ENCODE measurements at places on chromosomes 5 and 9. TPM values are rescaled to one million over a fixed set of nuclear protein-coding genes. Genes with fewer than 3 reads are reported as not detected.
A peak's percentile ranks its signal among the peaks of the same experiment; 100 is the strongest.

Gene STC2
- total RNA-seq = 2.0 TPM

Gene ARL14EPL
- not detected for total RNA-seq

Gene TAF11L10
- total RNA-seq = not detected

Gene SLC36A2
- total RNA-seq = 0.75 TPM

- no peak for DNase-seq
- no peaks in the 10 kb centered on the region for H3K36me3 ChIP-seq
- H3K27me3 ChIP-seq = no peaks in the 10 kb centered on the region
- H3K4me3 ChIP-seq = no peak overlapping the region
- no peak overlapping the region for H3K27ac ChIP-seq
These were observed 205.7 kb downstream of the NTRK2 start for GRCh38 chr9:84875193-84875592.

DNA sequence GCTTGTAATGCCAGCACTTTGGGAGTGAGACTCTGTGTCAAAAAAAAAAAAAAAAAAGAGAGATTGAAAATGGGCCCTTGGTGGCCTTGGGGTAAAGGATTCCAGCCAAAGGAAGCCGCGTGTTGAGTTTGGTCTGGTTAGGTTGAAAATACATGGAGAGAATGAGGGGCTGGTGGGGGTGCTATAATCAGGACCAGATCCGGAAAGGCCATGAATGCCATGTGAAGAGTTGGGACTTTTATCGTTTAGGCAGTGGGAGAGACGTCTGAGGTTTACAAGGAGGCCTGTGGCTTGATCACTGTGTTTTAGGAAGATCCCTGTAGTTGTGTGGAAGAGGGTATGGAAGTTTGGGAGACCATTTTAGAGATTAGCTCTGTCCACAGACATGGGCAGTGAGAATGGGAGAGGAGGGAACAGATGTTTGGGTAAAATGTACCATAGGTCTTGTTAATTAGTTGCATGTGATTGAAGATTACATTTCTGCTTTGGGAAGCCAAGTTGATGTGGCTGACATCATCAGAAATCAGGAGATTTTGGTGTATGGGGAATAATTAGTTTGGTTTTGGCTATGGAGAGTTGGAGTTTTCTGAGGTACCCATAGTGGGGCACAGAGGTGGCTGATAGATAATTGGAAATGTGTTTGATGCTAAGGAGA is 3.5 kb downstream of the MSANTD3 start:
- H3K4me3 ChIP-seq = no peak overlapping the region
- H3K27ac ChIP-seq = no peak overlapping the region
- no peaks in the 10 kb centered on the region for H3K36me3 ChIP-seq
- no peaks in the 10 kb centered on the region for H3K27me3 ChIP-seq
- DNase-seq = no peak

Gene SHLD3
- not detected for total RNA-seq

DNA sequence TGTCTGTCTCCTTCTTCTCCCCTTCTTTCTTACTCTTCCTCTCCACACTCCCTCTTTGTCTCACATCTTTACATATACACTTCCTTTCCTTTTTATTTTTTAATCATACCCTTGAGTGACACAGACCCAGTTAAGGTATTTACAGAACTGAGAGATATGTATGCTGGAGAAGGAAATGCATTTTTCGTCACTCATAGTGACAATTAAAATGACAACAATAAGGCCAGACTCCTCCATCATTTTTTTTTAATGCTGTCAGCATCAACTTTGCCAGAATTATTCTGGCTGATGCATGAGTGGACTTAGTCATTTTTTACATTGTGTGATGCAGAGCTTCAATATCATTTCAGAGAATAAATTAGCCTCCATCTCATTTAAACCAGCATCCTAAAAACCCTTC is 272.9 kb downstream of the TMEM38B start:
- H3K36me3 ChIP-seq = no peaks in the 10 kb centered on the region
- H3K4me1 ChIP-seq = no peaks in the 10 kb centered on the region
- no peak overlapping the region for H3K27ac ChIP-seq
- DNase-seq = no peak

GRCh38 chr9:5195463-5195862 is 10.0 kb upstream of the INSL6 start:
- H3K4me3 ChIP-seq = no peak overlapping the region
- DNase-seq = no peak
- no peaks in the 10 kb centered on the region for H3K27me3 ChIP-seq
- H3K27ac ChIP-seq = no peak overlapping the region
- H3K36me3 ChIP-seq = no peaks in the 10 kb centered on the region
- no peaks in the 10 kb centered on the region for H3K4me1 ChIP-seq

Gene SPATA31D4
- not detected for total RNA-seq

Gene PCDHB15
- 2.9 TPM for total RNA-seq

GRCh38 chr5:3590161-3590966 is 5.3 kb upstream of the IRX1 start:
- no peak overlapping the region for H3K27ac ChIP-seq
- peaks cover 14% of the 10 kb centered on the region for H3K27me3 ChIP-seq
- DNase-seq = no peak
- no peaks in the 10 kb centered on the region for H3K36me3 ChIP-seq
- peak overlapping the region; percentile 63 for H3K4me3 ChIP-seq
- H3K4me1 ChIP-seq = no peaks in the 10 kb centered on the region

DNA sequence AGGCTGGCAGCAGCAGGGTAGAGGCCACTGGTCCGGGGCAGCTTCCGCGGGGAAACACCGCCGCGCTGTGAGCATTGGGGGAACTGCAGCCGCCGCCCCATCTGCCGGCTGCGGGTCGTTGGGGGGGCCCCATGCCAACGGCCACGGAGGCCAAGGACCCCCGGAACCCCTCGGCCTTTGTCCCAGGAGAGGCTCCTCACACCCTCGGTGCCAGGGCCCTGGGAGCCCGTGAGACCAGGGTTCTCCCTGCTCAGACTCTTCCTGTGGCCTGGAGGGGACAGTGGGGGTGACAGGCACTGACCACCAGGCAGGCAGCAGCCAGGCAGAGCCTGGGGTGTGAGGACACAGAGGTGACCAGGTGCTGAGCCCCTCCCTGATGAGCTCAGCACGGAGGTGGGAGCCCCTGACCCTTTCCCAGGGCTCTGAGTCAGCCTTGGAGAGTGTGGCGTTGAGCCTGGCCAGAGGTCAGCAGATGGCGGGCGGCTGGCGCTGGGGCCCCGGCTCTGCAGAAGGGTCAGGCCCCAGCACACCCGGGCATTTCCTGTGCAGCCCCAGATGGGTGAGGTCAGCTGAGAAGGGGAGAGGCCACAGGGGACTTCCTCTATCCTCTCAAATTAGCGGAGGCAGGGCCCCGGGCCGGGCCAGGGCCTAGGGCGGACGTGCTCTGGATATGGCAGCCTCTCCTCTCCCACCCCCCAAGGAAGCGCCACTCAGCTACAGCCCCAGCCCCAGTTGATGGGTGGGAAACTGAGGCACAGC is 17.9 kb upstream of the EGFL7 start:
- peak overlapping the region; percentile 36 for H3K4me3 ChIP-seq
- no peaks in the 10 kb centered on the region for H3K36me3 ChIP-seq

DNA sequence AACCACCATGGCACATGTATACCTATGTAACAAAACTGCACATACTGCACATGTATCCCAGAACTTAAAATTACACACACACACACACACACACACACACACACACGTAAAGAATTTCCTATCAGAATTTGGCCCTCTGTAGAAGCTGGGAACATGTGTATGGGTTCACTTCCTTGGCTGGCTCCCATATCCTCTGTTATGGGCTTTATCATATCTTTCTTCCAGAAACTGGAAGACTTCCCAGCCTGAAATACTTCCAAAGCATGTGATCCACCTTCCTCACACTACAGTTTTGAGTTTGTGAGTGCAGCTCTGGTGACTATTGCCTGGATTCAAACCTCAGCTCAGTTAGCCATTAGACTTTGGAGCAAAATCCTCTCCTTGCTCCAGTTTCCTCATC is 78.6 kb upstream of the GDNF start:
- DNase-seq = no peak
- H3K4me1 ChIP-seq = no peaks in the 10 kb centered on the region
- H3K27me3 ChIP-seq = no peaks in the 10 kb centered on the region

- H3K27me3 ChIP-seq = no peaks in the 10 kb centered on the region
- H3K36me3 ChIP-seq = no peaks in the 10 kb centered on the region
- H3K4me1 ChIP-seq = peaks cover 19% of the 10 kb centered on the region
- H3K4me3 ChIP-seq = no peak overlapping the region
- no peak overlapping the region for H3K27ac ChIP-seq
- no peak for DNase-seq
These were observed 36.4 kb downstream of the SNX30 start for GRCh38 chr9:112786829-112787520.

- no peaks in the 10 kb centered on the region for H3K27me3 ChIP-seq
- no peak overlapping the region for H3K27ac ChIP-seq
- H3K36me3 ChIP-seq = peaks cover 99% of the 10 kb centered on the region
- no peaks in the 10 kb centered on the region for H3K4me1 ChIP-seq
These were observed 7.1 kb downstream of the BRD9 start for GRCh38 chr5:885529-885928.

DNA sequence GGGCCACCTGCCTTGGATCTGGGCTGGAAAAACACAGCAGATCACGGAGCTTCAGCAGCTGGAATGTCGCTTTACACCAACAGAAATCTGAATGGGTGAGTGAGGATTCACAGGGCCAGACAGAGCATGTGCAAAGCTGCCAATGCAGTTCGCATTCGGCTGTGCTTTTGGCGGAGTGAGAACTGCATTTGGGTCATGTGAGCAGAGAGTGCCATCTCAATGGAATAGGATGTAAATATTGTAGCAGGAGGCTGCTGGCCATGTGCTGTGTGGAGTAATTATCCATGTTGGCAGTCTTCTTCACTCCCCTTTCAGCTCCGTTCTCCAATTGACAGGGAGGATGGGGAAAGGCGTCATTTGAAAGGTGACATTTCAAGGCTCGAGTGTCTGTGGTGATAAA is at the start of gene ANKRD55:
Gene ANKRD55 (minus strand): TSS at position 101 of the 400 bp plus-strand sequence. CDS start 417 bp downstream, outside the sequence.
- DNase-seq = no peak
- H3K27ac ChIP-seq = no peak within 1 kb of the TSS
- H3K36me3 ChIP-seq = no peaks in the 10 kb centered on the region
- H3K4me1 ChIP-seq = no peaks in the 10 kb centered on the region

Gene ITK
- 0.43 TPM for total RNA-seq

Gene PTRH1
- total RNA-seq = 5.4 TPM

DNA sequence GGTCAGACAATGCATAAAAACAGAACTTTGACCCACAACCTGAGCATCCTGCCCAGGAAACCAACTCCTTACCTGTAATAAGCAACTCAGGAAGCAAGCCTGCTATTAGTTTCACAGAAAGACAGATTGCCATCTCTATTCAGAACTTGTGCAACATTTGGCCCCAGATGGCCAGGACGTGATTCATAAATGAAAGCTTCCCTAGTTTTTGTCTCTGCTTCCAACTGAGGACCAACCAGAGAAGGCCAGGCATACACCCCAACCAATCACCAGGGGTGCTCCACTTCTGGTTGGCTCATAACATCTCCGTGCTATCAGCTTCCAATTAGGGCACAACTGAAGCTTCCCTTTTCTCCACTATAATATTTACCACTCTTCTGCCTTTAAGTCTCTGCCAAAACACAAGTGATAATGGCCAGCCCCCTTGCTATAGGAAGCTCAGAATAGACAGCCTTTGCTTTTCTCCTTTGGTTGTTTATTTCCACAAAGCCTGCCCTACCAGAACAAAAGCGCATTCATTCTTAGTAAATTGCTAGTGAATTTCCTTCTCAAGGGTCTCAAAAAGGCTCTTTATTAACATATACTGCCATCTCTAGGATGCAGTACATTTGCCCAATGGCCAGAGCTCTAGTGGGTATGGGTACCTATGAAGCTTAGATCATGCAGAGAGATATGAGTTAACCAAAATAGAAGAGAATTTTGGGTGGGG is 289.7 kb upstream of the DAP start:
- no peak for DNase-seq
- no peaks in the 10 kb centered on the region for H3K36me3 ChIP-seq
- H3K27me3 ChIP-seq = no peaks in the 10 kb centered on the region
- H3K4me1 ChIP-seq = no peaks in the 10 kb centered on the region
- no peak overlapping the region for H3K27ac ChIP-seq

Gene GPR21
- total RNA-seq = 5.7 TPM

Gene CCDC112
- total RNA-seq = 10.4 TPM

- no peak for DNase-seq
- H3K4me1 ChIP-seq = peaks cover 14% of the 10 kb centered on the region
- H3K27ac ChIP-seq = peak overlapping the region; percentile 70
- H3K36me3 ChIP-seq = no peaks in the 10 kb centered on the region
- H3K4me3 ChIP-seq = no peak overlapping the region
These were observed 594.6 kb upstream of the BRINP1 start for GRCh38 chr9:119963798-119964372.

DNA sequence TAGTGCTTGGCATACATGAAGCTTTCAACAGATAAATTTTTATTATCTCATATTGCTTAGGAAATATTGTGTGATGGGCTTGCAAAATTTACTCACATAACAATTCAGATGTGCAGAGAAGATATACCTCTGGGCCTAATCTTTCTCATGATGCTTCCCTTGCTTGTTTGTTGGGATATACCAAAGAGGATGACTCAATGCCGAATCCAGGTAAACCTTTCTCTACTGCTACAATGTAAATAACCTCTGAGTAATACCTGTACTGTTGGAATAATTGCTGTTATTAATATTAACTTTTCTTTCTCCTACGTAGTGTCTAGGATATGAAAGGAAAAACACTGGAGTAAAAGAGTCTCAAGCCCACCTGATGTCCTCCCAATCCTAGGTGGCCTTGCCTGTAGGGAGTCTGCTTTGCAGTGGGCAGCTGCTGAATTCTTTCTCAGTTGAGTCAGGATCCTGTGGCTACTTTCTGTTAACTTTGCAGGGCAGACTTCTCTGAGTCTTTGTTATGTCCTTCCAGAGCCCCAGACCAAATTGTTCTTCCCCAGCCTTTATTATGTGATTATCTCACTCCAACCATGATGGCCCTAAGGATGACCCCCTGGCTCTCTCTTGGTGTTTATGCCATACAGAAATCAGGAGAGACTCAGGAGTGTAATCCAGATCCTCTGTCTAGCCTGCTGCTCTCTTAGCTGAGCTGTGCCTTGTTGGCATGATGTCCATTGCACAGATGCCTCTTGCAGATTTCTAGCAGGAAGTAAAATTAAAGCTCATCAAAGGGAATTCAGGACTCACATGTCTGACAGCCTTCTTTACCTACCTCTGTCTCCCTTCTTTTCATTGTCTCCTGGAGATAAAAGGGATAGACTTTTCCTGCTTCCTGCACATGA is 208.1 kb downstream of the SNX18 start:
- no peak overlapping the region for H3K27ac ChIP-seq
- no peak for DNase-seq
- H3K27me3 ChIP-seq = no peaks in the 10 kb centered on the region
- no peak overlapping the region for H3K4me3 ChIP-seq
- no peaks in the 10 kb centered on the region for H3K36me3 ChIP-seq

DNA sequence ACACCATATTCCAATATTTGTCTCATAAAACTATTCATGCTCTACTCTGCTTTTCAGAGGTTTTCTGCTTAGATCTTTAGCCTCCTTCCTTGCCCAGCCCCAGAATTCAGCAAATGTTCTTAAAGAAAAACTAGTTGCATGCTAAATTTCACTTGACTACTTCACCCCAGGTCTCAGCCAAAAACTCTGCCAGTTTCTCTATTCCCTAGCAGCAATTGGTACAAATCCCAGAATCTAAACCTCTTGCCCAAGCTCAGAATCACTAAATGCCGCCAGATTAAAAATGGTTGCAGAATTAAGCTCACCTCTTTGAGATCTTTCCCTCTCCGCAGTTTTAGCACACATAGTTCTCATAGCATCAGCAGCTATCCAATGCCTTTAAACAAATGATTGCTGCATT is 331.2 kb upstream of the SMARCA2 start:
- DNase-seq = no peak
- no peak overlapping the region for H3K4me3 ChIP-seq
- H3K27me3 ChIP-seq = no peaks in the 10 kb centered on the region
- no peak overlapping the region for H3K27ac ChIP-seq
- no peaks in the 10 kb centered on the region for H3K4me1 ChIP-seq

- H3K27ac ChIP-seq = no peak overlapping the region
- DNase-seq = no peak
- H3K36me3 ChIP-seq = no peaks in the 10 kb centered on the region
- no peaks in the 10 kb centered on the region for H3K4me1 ChIP-seq
These were observed 106.7 kb downstream of the SMIM15 start for GRCh38 chr5:61055434-61056006.

Gene SHROOM1
- 49.4 TPM for total RNA-seq

Gene MAPKAP1
- total RNA-seq = 49.6 TPM
